ENCODE measurements at places on chromosomes 11 and 22.
A peak's percentile ranks its signal among the peaks of the same experiment; 100 is the strongest.

DNA sequence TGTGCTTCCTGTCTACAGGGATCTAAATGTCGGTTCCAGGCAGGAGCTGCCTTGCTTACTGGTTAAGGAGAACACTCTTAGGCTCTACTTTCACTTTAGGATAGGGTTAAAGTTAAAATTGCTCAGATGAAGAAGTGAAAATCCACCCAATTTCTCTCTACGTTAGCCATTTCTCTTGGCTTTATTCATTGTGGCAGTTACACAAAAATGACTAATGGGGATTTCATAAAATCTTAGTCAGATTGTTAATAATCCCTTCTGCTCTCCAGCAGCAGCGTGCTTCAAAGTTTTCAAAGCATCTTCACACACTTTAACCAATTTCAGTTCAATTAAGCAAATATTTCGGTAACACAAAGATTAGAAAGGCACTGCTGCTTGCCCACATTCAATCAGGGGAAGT, 58.4 kb upstream of the RCN1 start:
- DNase-seq, result no peak

DNA sequence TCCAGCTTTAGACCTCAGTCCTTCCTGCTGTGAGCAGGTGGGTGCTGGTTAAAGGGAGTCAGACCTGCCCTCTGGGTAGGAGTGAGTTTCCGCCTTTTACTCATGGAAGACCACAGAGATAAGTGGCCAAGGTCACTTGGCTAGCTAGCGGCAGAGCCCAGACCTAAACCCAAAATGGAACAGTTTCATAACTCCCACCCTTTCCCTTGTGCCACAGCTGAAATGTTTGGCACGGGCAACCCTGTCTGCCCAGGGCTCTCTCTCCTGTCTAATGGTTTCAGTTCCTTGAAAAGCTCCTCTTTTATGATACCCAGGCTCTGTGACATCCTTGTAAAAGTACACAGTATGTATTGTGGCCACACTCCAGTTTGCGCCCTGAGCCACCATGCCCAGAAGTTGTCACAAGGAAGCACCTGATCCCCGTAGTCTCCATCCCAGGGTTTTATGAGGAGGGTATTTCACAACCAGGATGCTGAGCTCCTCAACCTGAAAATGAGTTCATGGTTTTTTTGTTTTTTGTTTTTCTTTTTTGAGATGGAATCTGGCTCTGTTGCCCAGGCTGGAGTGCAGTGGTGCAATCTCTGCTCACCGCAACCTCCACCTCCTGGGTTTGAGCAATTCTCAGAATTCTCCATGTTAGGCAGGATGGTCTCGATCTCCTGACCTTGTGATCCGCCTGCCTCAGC, 5.1 kb downstream of the MB start:
- DNase-seq, result no peak

GRCh38 chr22:48960576-48960975, 867.1 kb downstream of the BRD1 start:
- DNase-seq, result no peak

- DNase-seq, result peak; percentile 34
Measured at GRCh38 chr22:38766076-38766777, 10.4 kb upstream of the SUN2 start.

GRCh38 chr11:134578807-134579723, 167.0 kb upstream of the B3GAT1 start:
- DNase-seq, result no peak

GRCh38 chr11:104765401-104766095, 132.7 kb downstream of the CASP12 start:
- no peak for DNase-seq

- no peak for DNase-seq
Measured at GRCh38 chr11:76788661-76789442, 5.7 kb downstream of the TSKU start.

DNA sequence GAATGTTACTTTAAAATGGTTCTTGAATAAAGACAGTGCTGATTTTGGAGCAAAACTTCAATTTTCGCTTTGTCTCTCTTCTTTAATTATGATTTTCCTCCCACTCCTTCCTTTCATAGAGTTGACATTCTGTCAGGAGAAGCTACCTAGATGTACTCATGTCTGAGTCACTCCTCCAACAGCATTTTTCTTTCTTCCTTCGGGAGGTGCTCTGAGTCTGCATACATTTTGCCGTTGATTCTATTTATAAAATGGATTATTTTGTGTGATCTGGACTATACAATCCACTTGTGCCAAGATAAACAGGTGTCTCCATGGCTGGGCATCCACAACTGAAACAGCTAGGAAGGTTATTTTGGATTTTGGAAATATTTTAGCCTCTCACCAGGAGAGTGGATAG, 588.3 kb upstream of the ANO5 start:
- DNase-seq, result no peak

DNA sequence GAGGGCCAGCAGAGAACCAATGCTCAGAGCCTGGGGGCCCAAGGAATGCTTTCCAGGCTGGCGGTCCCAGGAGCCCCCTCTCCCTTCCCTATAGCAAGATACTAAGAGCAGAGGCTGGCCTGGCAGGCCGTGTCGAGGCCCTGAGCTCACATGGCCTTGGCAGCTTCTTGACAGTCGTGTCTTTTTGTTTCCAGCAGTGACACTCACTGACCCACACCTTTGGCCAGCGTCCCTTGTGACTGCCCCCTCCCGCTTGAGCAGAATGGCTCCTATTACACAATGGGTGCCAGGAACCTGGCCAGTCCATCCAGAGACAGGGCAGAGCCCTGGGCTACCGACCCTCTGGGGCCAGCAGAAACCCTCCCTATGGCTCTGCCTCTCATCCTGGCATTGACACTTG, 6.4 kb upstream of the CCND1 start:
- DNase-seq, result no peak

- DNase-seq, result no peak
Measured at GRCh38 chr22:47205554-47205953, 443.1 kb downstream of the TBC1D22A start.

DNA sequence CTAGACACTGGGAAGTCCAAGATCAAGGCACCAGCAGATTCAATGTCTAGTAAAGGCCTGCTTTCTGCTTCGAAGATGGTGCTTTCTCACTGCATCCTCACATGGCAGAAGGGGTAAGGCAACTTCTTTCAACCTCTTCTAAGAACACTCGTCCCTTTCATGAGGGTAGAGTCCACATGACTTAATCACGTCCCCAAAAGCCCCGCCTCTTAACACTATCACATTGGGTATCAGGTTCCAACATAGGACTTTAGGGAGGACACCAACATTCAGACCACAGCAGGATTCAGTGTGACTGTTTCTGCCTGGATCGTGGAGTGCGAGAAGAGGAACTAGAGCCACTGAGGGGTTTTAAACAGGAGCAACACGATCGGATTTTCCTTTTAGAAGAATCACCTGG, 3.7 kb upstream of the TIRAP start:
- DNase-seq, result no peak

GRCh38 chr11:120012245-120012644, 125.7 kb downstream of the TRIM29 start:
- no peak for DNase-seq

DNA sequence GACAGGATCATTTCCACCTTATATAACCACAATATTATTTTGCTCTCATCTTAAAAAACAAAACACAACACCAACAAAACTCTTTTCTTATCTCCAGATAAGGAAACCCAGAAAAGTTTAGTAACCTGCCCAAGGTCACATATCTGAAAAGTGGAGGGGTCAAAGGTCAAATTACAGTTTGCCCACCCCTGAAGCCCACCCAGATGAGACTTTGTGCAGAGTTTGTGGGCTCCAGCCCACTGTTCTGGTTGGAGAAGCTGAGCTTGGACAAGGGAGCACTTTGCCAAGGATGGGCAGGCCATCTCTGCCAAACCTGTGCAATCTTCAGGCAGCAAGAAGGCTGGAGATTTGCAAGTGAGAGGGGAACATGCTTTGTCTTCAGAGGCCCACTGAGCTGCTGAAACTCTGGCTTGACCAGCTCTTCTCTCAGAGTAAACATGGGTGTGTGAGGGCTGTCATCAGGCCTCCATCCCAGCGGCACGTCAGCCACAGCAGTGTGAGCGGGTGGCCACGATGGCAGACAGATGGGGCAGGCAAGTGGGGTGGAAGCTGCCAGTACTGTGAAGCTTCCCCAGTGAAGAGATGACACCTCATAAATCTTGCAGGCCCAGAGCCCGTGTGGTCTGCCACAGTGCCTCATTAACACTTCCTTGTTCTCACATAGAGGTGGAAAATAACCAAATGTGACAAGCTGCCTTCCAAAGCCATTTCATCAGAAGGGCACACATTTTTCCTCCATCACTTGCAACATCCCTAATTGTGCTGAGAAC, 111.8 kb downstream of the CCDC81 start:
- DNase-seq, result no peak

DNA sequence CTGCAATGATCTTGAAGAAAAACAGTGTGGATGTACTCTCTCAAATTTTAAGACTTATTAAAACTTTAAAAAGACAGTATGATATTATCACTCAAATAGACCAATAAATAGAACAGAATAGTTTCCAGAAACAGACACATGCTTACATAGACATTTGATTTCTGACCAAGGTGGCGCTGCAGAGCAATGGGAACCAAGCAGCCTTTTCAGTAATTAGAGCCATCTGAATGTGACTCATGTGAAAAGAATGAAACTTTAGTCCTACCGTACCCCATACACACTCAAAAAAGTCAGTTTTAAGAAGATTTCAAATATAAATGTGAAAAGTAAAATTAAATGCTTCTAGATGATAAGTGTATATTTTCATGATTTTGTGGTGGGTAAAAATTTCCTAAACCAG, 74.2 kb upstream of the MS4A8 start:
- no peak for DNase-seq

All from stimulated activated CD4-positive, alpha-beta T cell treated with anti-CD3 and anti-CD28 coated beads, Interleukin-4, amount 100 ng/mL, for 1 hour (primary cell).